ENCODE measurements at places on chromosomes 3 and 15.
A peak's percentile ranks its signal among the peaks of the same experiment; 100 is the strongest.

- DNase-seq: no peak
These were observed 128.8 kb upstream of the CHRNA7 start for GRCh38 chr15:31901501-31901900.

DNA sequence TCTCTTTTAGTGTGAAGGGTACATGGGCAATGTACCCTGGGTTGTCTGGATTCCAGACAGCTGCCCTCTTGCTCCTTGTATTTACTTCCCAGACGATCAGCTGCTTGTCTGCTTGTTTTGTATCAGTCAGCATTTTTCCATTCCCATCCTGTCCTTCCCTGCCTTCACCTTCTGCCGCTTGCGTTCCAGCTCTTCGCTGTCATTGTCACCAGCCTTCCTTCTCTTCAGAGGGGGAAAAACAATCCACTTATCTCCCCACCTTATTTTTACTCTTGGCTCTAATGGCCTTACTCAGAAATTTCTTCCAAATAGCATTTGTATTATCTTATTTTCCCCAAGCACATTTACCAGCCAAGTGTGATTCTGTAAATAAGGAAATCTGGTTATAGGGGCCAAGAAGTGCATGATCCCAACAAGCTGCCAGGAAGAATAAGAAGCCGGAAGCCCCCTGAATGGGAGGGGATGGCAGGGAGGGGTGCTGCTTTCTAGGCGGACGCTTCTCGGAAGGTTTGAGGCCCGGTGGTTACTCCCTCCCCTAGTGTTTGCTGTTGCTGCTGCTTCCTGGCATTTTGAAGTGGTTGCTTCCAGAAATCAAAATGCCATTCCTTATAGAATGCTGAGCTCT is 497.6 kb downstream of the NTRK3 start:
- DNase-seq: no peak

GRCh38 chr3:178086144-178086825 is 450.0 kb upstream of the KCNMB2 start:
- DNase-seq: no peak

GRCh38 chr3:43818229-43818628 is 127.5 kb downstream of the ABHD5 start:
- DNase-seq: no peak

- DNase-seq: no peak
These were observed 220.3 kb upstream of the ATP10A start for GRCh38 chr15:26083457-26083856.

GRCh38 chr15:90249203-90249863 is at the start of gene TTLL13:
TSS of gene TTLL13 (plus strand) at chr15:90249556. CDS start at chr15:90250631, 1,075 bp downstream.
- DNase-seq: peak; percentile 83

DNA sequence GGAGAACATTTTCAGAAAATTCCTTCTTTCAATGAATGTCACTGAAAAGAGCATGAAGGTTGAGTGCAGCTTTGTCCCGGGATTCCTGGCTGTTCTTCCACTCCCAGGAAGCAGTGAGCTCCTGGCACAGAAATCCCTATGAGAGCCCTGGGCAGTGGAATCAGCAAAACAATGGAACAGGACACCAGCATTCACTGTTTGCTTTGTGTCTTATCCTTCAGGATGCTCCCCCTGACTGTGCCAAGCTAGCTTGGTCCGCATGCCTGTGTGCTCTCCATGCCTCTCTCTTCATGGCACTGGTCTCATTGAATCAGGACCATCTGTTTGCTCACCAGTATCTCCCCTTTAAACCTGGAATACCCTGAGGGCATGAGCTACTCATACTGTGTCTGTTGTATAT is 102.0 kb upstream of the GADL1 start:
- no peak for DNase-seq

- no peak for DNase-seq
These were observed 25.9 kb upstream of the GOLGA8B start for GRCh38 chr15:34609102-34610057.

GRCh38 chr3:32831791-32832190 is 14.0 kb downstream of the TRIM71 start:
- DNase-seq: no peak

DNA sequence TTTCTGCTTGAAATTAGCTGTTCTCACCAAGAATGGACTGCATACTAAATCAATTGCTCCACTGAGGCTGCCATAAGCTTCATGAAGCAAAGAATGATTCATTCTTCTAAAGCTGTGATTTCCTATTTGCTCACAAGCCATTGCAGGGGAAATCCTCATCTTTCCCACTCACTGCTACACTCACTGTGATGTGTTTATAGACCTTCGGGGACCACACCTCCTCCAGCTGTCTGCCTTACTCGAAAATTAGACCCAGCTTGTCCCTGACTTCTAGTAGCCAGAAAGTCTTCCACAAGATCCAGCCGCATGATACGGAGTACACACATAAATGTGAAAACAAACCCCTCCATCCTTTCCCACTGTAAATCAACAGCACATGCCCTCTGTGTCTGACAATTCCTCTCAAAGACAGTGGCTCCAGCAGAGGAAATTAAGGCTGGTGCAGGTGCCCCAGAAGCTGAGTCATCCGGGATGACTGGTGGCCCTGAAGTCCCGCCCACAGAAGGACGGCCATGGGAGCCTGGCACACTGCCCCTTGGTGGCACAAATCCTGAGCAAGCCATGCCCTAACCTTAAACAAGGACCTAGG is 172.0 kb downstream of the STT3B start:
- peak; percentile 14 for DNase-seq

DNA sequence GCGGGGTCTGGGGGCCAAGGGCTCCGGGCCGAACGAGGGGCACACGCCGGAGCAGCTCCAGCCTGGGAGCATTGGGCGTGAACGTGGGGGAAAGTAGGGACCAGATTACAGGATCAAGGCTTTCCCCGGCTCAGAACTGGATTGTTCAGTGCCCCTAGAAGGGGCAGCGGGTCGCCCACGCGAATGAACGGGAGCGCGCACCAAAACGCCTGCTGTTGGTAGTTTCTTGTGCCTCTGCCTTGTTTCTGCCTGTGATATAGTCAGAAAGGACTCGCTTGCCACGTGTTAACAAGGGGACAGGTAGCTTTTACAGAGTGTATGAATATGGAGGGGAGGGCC is 1.1 kb downstream of the CASR start:
- DNase-seq: no peak

DNA sequence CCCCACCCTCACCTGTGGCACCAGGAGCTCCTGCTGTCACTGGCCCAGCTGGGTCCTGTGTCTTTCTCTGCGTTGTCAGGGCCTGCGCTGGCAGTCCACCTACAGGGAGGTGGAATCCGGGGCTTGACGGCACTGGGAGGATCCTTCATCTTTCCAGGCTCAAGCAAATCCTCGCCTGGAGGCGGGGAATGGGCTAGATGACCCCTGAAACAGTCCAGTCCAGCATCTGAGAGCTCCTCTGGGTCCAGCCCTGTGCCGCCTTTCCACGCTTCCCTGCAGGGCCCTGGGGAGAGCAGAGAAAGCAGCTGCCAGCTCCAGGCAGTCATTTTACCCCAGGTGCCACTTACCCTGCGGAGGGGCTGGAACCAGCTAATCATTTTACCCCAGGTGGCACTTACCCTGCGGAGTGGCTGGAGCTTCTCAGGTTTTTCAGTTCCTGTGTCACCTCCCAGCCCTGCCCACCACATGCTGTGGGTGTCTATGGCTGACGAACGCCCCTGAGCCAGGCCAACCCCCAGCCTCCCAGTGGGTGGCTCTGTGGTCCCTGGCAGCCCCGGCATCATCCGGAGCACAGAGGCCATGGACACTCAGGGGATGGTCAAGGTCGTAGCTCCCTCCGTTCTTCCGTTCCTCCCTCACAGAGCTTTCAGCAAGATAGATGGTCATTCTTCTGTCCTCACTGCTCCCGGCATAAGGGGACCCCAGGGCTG is 17.9 kb upstream of the ADIPOQ start:
- DNase-seq: no peak

- DNase-seq: no peak
These were observed 22.9 kb upstream of the DNAAF4 start for GRCh38 chr15:55530861-55531313.

- no peak for DNase-seq
These were observed 210.6 kb downstream of the ATP8B4 start for GRCh38 chr15:49908236-49908932.

DNA sequence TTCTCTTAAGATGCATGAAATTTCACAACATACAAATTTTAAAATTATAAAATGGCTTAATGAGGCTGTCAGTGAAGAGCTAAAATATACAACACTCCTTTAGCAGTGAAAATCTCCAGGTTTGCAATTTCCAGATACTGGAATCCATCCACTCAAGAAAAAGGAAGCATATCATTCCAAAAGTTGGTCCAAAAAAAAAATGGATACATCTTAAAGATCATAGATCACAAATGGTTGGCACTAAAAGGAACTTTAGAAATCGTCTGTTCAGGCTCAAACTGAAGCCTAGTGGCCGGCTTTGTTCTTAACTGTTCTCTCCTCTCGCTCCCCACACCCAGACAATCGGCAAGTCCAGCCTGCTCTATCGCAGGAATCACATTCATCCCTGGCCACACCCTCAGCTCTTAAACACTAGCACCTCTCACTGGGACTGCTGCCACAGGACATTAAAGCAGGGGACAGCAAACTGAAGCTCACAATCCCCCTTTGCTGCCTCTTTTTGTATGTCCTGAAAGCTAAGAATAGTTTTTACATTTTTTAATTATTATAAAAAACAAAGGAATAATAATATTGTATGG is 130.3 kb upstream of the CDIN1 start:
- DNase-seq: no peak

DNA sequence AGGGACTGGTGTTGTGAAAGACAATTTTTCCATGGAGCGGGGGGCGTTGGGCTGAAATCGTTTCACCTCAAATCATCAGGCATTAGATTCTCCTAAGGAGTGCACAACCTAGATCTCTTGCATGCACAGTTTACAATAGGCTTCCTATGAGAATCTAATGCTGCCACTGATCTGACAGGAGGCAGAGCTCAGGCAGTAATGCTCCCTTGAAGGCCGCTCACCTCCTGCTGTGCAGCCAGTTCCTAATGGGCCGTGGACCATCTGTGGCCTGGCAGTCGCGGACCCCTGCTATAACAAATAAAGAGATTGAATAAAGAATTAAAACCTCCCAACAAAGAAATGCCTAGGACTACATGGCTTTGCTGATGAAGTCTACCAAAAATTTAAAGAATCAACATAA is 25.3 kb upstream of the ANKRD28 start:
- no peak for DNase-seq

DNA sequence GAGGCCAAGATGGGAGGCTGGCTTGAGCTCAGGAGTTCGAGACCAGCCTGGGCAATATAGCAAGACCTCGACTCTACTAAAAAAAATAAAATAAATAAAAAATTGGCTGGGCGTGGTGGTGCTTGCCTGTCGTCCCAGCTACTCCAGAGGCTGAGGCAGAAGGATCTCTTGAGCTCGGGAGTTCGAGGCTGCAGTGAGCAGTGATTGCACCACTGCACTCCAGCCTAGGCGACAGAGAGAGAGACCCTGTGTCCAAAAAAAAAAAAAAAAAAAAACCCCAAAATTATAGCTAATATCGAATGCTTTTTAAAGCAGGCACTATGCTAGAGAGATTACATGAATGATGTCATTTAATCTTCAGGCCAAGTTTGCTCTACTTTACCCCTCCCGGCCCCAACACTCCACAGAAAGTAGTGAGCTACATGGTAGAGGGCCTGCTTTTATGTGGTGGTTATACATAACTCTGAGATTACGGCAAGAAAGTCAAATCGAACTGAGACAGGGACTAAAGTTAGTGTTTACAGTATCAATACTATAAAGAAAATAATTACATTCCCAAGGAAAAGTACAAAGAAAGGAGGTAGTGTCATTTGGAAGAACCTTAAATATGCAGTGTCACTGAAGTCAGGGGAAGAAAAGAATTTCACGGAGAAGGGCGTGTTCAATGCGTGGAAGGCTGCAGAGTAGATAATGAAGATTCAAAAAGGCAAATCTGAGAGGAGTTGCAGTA is 1.1 kb downstream of the ADPGK start:
- peak; percentile 25 for DNase-seq

DNA sequence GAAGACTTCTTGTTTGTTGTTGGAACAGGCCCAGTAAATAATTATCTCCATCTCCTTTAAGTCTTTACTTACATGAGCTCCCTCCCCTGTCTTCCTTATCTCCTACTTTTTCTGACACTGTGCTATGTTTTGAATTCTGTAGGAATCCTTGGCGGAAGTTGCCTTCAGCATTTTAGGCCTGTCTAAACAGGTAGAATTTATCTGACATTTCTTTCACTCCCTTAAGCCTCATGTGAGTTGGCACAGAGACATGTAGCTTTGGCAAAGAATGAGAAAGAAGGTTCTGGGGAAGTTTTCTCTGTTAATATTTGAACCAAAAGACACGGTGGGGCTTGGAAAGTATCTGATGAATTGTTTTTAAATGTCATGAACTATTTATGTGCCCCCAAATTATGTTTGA is 8.1 kb downstream of the MCTP2 start:
- DNase-seq: no peak

- no peak for DNase-seq
These were observed 128.6 kb upstream of the DLG1 start for GRCh38 chr3:197427021-197427420.

GRCh38 chr3:135966271-135966961 is 888 bp downstream of the PPP2R3A start:
- no peak for DNase-seq

DNA sequence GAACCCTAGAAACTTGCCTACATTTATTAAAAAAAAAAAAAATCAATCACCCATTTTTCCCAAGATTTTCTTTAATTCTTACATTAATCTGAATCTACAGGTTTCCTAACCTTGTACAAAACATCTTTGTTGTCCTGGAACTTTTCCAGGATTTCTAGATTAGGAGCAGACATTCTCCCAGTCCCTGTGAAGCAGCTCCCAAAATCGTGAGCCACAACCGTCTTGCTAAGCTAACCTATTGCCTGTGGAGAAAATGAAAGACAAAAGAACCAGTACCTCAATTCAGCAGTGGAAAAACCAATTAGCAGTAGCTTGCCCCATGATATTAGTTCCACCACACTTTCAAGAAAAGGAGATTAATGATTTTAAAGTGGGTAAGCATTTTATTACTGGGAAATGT is 522.1 kb downstream of the UNC13C start:
- DNase-seq: no peak

DNA sequence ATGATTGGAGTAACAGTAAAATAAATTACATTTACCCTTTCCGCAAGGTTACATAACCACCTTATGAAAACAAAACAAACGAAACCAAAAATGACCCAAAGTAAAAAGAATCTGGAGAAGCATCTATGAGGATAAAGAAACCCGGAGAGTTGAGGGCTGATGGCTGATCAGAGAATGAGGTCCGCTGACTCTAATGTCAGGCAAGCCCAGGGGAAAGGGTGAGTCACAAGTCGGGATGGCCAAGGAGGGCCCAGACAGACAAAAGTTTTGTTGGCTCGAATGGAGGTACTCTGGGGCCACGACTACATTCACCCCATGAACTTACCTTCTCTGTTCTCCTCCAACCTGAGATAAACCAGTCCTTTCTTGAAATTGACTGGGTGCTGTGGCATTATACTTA is 95.7 kb downstream of the RORA start:
- no peak for DNase-seq

- no peak for DNase-seq
These were observed 90.1 kb downstream of the B3GALNT1 start for GRCh38 chr3:161014843-161015749.
